ENCODE measurements at places on chromosomes 12 and 14. TPM values are rescaled to one million over a fixed set of nuclear protein-coding genes. Genes with fewer than 3 reads are reported as not detected.

Gene KLHL33
- total RNA-seq, result 0.17 TPM

Gene CIROP
- total RNA-seq, result not detected

Gene SMOC1
- 1.3 TPM for total RNA-seq

Gene KRT74
- total RNA-seq, result not detected

Gene MYO1H
- total RNA-seq, result not detected

Gene TAS2R8
- total RNA-seq, result not detected

Gene KRT7
- 768 TPM for total RNA-seq

Gene SLCO1B1
- not detected for total RNA-seq

Gene OR4E2
- not detected for total RNA-seq

Gene TBX3
- total RNA-seq, result 2.0 TPM

Gene LPAR5
- total RNA-seq, result 0.81 TPM

Gene SMIM41
- total RNA-seq, result not detected

Gene RNASE3
- total RNA-seq, result not detected

Gene NANOG
- not detected for total RNA-seq

Gene DIO2
- not detected for total RNA-seq

Gene BMP4
- total RNA-seq, result 9.3 TPM

Gene LRR1
- total RNA-seq, result 22.7 TPM

Gene AP4S1
- 7.7 TPM for total RNA-seq

Gene RTN1
- total RNA-seq, result 0.35 TPM

Gene KLRK1
- total RNA-seq, result not detected

Gene TPPP2
- not detected for total RNA-seq

Gene HSPB8
- total RNA-seq, result 32.3 TPM

Gene AQP2
- not detected for total RNA-seq

Gene ANO4
- 0.86 TPM for total RNA-seq

Gene USP44
- total RNA-seq, result 2.1 TPM

Gene CTSG
- total RNA-seq, result not detected

Gene ACOT4
- 5.6 TPM for total RNA-seq

Gene TMTC1
- 0.40 TPM for total RNA-seq

Gene GPR84
- not detected for total RNA-seq

Gene KRT5
- not detected for total RNA-seq

Gene GNB3
- total RNA-seq, result 0.29 TPM

Gene CCDC184
- 0.12 TPM for total RNA-seq

Gene PLCZ1
- total RNA-seq, result not detected

Gene HOTAIR
- not detected for total RNA-seq
